Glomerular endothelial cell (primary cell): ENCODE measurements at places on chromosomes 6 and 20.

- DNase-seq = no peak
Observed at GRCh38 chr20:51767867-51768758, at the start of gene ATP9A. TSS of gene ATP9A (minus strand) at chr20:51768390. CDS start at chr20:51768369, 21 bp downstream.

GRCh38 chr6:166512567-166512966, 73.9 kb downstream of the RAMACL start:
- no peak for DNase-seq

DNA sequence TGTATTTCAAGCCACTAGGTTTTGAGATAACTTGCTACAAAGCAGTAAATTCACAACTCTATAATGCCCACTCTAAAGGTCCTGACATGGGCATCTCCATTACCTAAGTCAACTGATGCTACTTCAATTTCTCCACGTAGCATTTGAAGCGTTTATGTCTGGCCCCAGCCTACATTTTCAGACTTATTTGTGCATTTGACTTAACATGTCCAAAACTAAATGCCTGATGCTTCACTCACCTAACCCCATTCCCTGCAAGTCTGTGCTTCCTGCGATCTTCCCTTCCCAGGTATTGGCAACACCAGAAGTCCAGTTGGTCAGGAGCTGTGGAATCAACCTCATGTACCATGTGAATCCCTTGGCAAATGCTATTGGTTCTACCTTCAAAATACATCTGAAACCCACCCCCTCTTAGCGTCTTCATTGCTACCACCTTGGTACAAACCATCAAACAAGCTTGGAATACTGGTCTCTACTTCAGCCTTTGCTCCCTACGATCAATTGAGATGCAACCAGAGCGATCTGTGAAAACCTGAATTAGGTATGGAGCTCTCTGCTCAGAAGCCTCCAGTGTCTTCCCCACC, 12.8 kb upstream of the ZNFX1 start:
- no peak for DNase-seq

DNA sequence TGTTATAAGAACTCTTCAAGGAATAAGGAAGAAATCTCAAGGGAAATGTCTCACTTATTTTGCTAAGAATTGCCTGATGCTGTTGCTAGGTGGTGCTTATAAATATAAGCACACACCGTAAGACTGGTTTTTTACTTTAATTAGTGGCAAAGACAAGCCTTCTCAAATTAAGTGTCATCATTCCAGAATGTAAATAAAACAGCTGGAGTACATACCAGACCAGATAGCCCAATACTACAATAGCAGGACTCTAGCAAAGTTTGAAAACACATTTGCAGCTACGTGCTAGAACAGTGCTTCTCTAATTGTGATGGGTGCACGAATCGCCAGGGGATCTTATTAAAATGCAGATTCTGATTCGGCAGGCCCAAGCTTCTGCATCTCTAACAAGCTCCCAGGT, 6.8 kb downstream of the CNKSR3 start:
- DNase-seq = no peak

- no peak for DNase-seq
Observed at GRCh38 chr6:38266921-38267354, 372.8 kb downstream of the BTBD9 start.

DNA sequence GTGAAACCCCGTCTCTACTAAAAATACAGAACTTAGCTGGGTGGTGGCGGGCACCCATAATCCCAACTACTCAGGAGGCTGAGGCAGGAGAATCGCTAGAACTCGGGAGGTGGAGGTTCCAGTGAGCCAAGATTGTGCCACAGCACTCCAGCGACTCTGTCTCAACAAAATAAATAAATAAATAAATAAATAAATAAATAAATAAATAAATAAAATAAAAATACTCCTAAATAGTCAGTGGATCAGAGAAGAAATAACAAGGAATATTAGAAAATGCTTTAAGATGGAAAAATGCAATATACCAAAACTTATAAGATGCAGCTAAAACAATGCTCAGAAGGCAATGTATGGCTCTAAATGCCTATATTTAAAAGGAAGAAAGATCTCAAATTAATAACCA, 39.0 kb upstream of the SASH1 start:
- no peak for DNase-seq

DNA sequence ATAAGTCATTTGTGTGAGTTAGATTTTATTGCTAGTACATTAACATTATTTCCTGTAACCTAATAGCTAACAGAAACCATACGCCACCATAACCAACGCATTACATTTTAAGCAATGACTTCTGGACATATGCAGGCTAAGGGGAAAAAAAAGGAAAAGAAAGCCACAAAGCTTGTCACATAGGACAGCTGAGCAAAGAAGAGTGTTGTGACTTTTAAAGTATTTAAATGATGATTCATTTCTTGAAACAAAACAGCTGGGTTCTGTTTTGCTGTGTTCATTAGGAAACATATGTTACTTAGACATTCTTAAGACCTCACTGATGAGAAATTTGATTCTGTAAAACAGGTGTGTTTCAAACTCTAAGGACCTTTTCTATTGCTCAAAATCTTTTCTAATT, 171.4 kb downstream of the COL9A1 start:
- DNase-seq = no peak

DNA sequence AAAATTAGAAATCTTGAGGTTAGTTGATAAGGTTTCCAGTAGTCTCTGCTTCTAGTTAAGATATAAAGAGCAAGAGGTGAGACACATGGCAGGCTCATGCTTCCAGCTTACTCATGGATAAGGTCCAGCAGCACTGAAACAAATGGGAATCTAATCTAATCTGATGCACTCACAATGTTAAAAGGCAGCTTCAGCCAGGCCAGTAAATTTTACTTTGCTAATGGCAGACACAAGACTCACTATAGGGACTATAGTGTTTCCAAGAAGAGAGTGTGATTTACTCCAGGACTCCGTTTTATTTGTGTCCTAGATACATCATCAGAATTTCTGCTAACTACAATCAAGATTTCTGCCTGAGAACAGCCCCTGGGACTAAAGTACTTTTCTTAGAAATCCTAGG, 324.8 kb downstream of the SMOC2 start:
- no peak for DNase-seq
